ENCODE measurements at places on chromosomes 12 and 14.

DNA sequence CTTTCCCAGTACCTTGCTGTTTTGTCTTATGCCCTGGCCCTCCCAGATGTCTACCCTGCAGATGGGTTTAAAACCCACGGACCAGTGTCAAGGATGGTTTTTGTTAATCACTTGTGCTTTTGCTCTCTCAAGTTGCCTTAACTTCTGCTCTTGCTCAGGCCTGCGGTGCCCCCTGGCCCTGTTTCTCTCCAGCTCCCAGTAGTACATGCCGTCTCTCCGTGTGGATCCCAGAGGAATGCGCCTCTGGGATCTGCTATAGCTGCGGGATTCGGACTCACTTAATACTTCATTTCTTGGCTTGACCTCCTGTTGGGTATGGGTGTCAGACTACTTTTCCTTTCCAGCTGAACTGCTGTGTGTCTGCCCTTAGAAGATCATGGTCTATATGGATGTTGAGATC is 14.5 kb downstream of the PLEKHG3 start:
- no peak for DNase-seq

GRCh38 chr14:26218861-26219260 is 379.0 kb downstream of the NOVA1 start:
- DNase-seq: no peak

DNA sequence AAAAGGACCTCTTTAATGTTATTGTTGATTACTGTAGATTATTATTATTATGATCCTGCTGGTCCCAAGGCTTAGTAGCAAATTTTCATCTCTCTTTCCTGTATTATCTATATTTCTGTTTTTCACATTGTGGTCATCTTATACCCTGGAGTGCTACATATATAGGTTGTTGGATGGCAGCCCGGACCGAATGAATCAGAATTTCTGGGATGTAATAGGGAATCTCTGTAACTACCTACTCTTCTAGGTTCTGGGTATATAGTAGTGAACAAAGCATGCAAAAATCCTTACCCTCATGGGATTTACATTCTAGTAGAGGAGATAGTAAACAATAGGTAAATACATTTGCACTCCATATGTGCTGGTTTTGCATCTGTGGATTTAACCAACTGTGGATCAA is 31.4 kb downstream of the NUBPL start:
- peak; percentile 4 for DNase-seq

DNA sequence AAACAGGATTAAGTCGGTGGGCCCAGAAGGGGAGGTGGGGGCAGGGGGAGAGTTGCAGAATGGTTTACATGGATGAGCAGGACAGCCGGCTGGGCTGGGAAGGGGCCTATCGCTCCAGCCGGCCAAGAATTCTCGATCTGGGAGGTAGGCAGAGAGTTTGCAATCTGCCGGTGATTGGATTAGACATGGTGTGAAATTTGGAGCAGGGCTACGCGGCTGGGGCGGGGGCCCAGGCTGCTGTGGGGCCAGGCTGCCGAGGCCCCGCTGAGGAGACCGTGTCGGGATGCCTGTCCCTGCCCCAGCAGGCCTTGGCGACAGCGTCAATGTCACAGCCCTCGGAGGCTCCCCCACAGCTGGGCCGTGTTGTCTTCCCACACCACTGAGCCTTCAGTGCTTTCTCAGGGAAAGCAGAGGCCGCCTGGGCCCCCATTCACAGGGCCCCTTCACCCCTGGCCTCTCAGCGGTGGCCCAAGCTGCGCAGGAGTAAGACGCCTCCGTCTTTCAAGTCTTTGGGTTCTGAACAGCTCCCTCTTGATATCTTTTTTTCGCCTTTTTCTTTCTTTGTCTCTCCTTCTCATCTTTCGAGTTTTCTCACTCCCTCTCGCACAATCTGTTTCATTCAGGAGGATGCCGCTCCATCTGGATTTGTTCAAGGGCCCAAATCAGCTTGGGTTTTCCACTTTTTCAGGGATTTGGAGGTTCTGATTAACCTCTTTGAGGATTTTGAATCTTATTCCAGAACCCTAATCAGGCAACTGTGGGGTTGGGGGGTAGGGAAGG is 117.5 kb upstream of the PARP11 start:
- no peak for DNase-seq

GRCh38 chr14:106518054-106518943 is 991.9 kb downstream of the TMEM121 start:
- DNase-seq: no peak

- no peak for DNase-seq
These were observed 120.9 kb upstream of the ATP2B1 start for GRCh38 chr12:89829434-89829975.

- no peak for DNase-seq
These were observed 698 bp downstream of the ACOT6 start for GRCh38 chr14:73613046-73613383.

- DNase-seq: no peak
These were observed 190.6 kb downstream of the TMX1 start for GRCh38 chr14:51430633-51431032.

DNA sequence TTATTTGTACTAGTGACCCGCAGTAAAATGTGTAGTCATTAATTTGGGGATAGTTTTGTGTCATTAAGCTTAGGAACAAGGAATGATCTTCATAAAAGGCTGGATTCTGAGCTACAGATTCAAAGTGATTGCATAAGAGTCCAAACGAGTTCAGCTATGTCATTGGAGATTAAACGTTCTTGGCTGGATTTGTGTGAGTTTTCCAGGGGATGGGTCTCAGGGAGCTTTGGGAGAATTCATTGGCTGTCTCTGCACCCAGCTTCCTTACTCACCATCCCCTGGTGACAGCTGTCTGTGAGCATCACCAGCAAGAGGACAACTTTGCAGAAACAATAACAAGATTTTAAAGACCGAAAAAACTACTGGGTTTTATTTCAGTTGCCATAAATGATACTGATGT is 130.4 kb downstream of the DAAM1 start:
- DNase-seq: no peak

GRCh38 chr12:100324498-100324897 is 32.4 kb upstream of the SLC17A8 start:
- DNase-seq: no peak

DNA sequence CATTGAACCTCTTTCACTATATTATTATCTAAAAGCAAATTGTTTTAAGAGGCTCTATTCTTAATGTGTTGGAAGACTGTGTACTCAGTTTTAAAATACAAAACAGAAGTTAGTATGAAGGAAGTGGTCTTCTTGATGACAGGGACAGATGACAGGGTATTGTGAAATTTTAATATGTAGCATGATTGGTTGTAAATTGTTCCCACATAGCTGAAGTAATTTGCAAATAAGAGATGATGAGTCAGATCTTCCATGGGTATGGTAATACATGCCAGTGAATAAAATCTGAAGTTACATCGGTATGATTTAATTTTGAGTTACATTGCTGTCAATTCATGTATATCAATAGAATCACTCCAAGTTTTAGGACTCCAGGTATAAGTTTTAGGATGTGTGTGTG is 454.8 kb downstream of the AEBP2 start:
- no peak for DNase-seq

- no peak for DNase-seq
These were observed 319.0 kb upstream of the RTL1 start for GRCh38 chr14:101222362-101223070.

GRCh38 chr12:79174626-79175025 is 310.1 kb downstream of the SYT1 start:
- DNase-seq: peak; percentile 34

DNA sequence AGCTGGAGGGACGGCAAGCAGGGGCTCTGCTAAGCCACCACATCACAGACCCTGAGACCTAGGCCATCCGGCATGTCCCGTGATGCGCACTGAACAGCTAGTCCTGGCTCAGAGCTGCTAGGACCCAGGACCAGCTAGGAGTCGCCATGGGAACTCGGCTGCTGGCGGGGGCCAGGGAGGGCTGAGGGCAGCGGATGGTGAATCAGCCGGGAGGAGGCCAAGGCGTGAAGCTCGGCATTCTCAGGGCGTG is 5.1 kb downstream of the AHNAK2 start:
- peak; percentile 99 for DNase-seq

DNA sequence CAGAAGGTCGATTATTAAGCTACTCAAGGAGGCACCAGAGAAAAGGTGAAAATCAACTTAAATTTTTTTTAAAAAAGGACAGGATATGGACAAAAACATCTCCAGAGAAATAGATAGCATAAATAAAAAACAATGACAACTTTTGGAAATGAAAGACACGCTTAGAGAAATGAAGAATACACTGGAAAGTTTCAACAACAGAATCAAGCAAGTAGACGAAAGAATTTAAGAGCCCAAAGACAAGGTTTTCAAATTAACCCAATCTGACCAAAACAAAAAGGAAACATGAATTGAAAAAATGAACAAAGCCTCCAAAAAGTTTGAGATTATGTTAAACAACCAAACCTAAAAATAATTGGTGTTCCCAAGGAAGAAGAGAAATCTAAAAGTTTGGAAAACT is 191.1 kb upstream of the BMP4 start:
- DNase-seq: no peak

- no peak for DNase-seq
These were observed 13.2 kb downstream of the GNS start for GRCh38 chr12:64745980-64746379.

- no peak for DNase-seq
These were observed 68.0 kb downstream of the SERPINA3 start for GRCh38 chr14:94679937-94680861.

- DNase-seq: peak; percentile 93
These were observed 164.8 kb downstream of the SLC41A2 start for GRCh38 chr12:104793285-104793684.

DNA sequence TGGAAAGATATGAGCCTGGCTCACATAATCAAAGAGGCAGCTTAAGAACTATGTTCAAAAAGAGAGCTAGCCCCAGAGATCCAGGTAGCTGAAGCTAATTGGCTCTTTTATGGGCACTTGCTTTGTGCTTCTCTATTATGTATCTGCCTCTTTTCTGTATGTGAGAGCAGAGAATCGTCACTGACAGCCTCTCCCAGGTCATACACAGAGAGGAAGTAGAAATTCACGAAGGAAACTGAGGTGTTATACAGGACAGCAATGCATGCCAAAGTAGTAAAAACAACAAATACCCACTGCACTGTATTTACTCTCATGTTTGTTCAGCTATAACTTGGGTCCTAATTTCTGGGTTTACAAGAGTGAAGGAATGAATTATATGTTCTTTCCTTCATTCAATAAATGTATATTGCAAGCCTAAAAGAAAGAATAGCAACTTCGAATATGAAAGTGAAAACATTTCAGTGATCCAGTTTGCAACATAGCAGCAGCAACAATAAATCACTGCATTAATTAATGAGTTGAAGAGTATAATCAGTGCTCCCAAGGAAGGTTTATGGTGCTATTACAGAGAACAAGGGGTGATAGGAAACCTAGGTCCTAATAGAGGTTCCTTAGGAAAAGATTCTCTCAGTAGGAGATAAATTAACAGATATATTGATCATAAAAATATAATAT is 47.1 kb upstream of the ATXN7L3B start:
- no peak for DNase-seq

Measured in NCI-H226 (cell line).